ENCODE measurements at places on chromosomes 1 and 21. TPM values are rescaled to one million over a fixed set of nuclear protein-coding genes. Genes with fewer than 3 reads are reported as not detected.

GRCh38 chr21:44334329-44335030, 4.7 kb downstream of the CFAP410 start:
- DNase-seq, result no peak

Gene TLCD4
- under 0.01 TPM for total RNA-seq

DNA sequence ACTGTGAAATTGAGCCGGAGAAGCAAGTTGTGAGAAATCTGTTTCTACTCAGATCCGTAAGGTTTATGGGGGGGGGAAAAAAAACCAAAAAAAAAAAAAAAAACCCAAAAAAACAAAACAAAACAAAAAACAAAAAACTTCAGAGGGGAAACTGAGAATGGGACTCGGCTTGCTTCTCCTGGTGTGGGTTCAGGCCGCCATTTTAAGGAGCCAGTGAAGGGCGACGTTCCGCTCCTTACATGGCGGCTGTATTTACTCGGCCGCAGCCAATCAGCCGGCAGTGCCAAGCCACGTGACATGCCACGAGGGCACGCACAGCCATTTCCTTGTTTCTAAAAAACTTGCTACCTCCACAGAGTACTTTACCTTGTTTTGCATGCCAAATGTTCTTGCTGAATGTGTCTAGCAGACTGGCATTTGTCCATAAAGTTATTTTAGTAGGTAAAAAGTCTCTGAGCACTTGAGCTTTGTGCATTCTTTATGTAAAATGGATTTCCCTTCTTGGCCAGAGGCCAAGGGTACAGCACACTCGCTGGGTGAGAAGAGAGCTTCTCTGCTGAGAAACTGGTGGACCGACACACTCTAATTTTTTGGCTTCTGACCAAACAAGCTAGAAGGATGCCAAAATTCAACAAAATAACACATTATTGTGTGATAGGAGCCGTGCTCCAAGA, 101.8 kb downstream of the NFIA start:
- peak; percentile 97 for DNase-seq

Gene TP73
- total RNA-seq, result not detected

- no peak for DNase-seq
Observed at GRCh38 chr1:154104433-154105082, 50.3 kb downstream of the NUP210L start.

DNA sequence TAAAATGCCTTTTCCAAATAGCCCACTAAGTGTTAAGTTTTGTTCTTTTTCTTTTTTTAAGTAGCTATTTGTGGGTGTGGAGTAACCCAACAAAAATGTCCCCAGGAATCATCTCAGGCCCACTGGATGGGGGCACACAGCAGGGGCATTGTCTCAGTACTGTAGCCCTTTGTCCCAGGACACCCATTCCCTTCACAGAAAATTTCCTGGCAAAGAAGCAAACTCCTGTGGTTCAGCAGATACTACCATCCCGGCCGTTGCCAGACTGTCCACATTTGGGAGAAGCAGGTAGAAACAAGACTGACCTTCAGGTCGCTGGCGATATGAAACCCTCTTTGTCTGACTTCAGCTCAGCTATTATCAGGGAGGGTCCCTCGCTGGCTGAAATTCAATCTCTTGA, 23.7 kb upstream of the SRRM1 start:
- DNase-seq, result no peak

DNA sequence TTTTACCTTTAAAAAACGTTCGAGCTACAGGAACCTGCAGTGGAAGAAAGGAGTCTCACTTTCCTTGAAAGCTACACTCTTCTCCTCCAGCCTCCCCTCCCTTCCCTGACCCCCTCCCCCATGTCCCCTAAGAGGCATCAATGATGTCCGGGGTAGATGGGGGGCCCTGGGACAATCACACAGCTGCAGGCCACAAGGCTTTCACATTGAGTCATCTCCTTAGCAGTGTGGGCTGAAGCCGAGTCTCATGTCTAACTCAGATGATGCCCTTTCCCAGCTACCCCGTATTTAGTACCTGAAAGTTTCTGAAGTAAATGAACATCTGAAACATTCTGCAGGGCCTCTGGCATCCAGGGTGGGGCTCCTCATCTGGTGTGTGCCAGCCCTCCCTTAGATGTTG, 6.3 kb upstream of the GPR25 start:
- no peak for DNase-seq

Gene POU3F1
- total RNA-seq, result under 0.01 TPM

- DNase-seq, result no peak
Observed at GRCh38 chr1:184803180-184803492, 48.5 kb upstream of the EDEM3 start.

DNA sequence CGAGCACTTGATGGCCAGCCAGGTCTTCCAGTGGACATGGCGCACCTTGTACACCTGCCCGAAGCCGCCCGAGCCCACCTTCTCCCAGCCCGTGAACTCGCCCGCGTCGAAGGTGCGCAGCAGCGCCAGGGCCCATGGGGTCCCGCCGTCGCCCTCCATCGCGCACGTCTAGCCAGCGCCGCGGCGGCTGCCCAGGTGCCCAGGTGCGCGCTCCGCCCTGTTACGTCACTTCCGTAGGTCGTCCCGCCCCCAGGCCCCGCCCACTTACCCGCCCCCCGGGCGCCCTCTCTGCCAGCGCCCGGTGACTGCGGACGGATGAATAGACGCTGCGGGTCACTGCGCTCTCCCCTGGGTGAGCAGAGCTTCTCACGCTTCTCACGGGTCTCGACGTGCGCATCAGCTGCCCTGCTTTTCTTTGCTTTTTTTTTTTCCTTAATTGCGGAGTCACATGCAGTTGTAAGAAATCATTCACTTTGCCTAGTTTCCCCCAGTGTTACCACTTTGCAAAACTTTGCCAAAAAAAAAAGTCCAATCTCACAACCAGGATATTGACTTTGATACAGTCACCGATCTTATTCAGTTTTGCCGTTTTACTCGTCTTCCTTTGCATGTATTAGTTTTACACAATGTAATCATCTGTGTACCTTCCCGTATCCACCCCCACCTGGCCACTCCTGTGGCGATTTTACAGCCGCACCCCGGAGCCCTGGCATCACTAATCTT, at the start of gene RIPK4:
TSS of gene RIPK4 (minus strand) at position 170 of the 723 bp plus-strand sequence. CDS start at position 159, 11 bp downstream.
- no peak for DNase-seq

Gene KLHDC8A
- total RNA-seq, result not detected

Gene LRP8
- 14.2 TPM for total RNA-seq

GRCh38 chr1:226987179-226987536, 47.1 kb downstream of the COQ8A start:
- DNase-seq, result no peak

DNA sequence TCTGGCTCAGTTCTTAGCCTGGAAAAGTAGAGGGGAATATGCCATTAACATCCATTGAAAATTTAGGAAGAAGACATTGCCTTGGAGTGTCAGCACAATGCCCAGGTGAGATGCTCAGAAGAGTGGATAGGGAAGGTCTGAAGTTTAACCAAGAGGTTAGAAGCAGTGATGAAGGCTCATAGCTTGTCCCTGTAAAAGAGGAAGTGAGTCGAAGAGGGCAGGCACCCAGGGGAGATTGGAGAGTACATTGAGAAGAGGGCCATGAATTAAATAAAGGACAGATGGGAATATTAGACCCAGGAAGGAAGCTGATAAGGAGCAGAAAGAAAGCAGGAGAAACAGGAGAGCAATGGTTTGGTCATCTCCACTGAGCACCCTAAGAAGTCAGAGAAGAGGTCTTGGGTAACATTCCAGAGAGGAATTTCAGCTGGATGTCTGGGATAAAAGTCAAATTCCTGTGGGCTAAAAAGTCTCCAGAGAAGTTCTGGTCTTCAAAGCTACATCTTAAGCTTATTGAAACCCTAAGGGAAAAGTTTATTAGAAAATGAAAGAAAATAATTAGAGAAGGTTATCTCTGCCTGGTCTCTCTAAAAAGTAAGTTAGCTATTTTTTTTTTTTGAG, 17.3 kb downstream of the C8B start:
- no peak for DNase-seq

DNA sequence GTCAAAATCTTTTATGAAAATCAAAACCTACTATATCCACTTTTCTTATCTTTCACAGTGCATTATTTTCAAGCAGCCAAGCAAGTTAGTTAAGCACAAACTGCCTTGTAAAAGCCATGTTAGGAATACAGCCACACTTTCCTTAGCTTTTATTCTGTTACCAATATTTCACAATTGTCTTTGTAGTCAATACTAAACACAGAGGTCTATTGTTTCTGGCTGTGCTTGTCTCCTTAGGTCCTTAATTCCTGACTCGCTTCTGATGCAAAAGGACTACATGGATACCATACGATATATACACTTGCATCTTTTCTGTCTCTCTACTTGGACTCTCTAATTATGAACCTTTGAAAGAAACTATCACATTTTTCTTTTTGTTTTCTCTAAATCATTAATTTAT, 331.8 kb downstream of the NEGR1 start:
- no peak for DNase-seq

Gene IFFO2
- total RNA-seq, result 7.4 TPM

DNA sequence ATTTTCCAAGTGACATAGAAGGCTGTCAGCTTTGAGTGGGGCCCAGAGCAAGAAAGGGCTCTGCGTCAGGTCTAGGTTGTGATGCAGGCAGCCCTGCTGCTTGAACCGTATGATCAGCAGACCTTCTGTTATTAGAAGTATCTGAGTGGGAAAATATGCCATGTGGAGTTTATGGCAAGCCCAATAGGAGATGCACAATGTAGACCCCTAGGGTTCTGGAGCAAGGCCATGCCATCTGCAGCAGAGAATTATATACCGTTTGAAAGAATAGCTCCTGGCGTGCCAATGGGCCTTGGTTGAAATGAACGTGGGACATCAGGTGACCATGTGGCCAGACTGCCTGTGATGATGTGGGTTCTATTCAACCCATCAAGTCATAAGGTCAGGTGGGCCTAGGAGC, 44.1 kb upstream of the ZBTB18 start:
- DNase-seq, result no peak

- no peak for DNase-seq
Observed at GRCh38 chr21:21233051-21233450, 234.8 kb downstream of the NCAM2 start.

DNA sequence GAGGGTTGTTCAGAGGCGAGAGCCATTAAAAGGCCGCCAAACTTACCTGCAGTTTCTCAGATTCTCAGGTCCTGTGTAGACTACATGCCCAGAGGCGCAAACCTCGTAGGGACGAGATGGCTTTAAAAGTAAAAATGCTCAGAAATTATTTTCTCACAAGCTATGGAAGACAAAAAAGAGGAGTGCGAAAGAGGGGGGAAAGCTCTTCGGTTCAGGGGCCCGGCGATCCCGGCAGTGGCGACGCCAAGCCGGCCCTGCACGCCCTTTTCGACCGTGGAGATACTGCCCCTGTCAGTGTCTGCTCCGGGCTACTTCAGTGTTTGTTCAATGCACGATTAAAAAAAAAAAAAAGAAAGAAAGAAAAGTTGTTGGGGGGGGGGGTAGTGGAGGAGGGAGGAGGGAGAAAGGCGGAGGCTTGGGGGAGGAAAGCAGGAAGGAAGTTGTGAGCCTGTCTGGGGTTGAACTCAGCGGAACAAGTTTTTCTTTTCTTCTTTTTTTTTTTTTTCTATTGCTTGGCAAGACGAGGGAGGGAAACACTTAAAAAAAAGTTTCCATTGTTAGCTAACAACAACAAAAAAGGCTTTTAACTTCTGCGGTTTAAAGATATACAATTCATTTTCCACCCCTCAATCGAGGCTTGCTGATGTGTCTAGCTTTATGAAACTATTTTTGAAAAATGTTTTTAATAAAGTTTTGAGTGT, at the start of gene ITPKB:
TSS of gene ITPKB (minus strand) at position 288 of the 701 bp plus-strand sequence. CDS start 1,824 bp downstream, outside the sequence.
- DNase-seq, result peak; percentile 93

Gene SSR2
- 342 TPM for total RNA-seq

GRCh38 chr1:214019499-214019898, 31.7 kb downstream of the PROX1 start:
- DNase-seq, result no peak

DNA sequence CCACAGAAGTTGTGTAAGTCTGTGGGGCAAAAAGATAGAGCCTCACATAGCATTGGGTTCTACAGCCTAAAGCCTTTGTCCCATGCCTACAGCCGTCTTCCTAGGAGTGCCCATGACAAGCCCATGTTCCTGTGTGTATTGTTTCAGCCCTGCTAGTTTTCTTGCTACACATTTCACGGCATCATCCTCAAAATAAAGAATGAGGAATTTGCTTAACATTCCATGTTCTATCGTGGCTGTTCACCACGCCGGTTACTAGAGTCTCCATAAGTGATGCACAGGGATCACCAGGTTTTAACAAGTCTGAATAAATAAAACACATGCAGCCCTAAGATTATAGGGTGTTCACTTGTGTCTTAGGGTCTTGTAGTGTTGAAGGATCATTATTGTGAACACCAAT, 87.4 kb upstream of the NGF start:
- DNase-seq, result no peak

Gene FMO1
- not detected for total RNA-seq

DNA sequence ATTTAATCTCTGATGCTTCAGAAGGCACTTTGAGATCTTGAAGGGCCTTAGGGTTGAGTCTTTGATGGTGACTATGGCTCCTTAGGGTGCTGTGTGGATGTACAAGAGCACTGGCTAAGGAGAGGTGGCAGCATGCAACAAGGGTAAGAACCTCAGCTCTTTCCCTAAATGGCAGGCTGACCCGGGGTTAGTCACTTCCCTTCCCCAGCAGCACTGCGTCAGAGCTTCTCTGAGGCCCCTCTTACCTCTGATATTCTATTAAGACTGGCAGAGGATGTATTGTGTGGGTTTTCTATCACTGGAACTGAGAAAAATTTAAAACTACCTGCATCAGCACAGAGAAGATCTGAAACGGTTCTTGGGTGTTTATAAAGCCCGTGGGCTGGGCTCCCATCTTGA, 11.8 kb downstream of the C1orf116 start:
- no peak for DNase-seq

DNA sequence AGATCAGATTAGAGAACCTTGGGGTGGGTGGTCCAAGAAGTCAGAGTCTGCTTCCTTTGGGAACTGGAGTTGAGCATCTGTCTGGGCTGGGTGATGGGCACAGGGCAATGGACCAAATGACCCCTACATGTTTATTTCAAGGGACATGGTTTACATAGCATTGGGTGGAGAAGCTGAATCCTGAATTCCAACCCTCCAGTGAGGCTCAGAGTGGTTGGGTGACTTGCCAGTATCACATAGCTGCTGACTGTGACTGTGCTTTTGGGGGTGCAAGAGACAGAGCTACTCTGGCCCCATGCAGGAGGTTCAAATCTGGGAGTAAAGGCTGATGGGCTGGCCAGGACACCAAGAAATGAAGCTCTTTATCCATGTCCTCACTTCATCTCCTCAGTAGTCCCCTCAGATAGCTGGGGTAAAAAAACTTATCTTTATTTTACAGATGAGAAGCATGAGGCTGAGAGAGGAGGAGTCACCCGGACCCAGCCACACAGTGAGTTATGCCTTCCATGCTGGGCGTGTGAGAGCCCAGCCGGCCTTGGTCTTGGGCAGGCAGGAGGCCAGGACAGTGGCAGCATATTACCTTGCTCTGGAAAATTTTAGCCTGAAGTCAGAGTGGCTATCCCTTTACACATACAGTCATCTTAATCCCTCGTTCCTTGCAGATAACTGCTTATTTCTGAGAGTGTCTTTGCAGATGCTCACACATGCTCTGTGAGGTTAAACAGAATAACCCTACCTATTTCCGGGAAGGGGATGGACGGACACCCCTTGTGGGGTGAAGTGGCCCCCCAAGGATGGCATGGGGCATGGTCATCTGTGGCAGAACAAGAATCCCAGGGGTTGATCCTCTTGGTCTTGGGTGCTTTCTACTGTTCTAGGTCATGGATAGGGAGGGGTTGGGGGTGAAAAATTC, 2.8 kb upstream of the SERINC2 start:
- DNase-seq, result no peak
